ENCODE measurements at places on chromosomes 5 and 9.

DNA sequence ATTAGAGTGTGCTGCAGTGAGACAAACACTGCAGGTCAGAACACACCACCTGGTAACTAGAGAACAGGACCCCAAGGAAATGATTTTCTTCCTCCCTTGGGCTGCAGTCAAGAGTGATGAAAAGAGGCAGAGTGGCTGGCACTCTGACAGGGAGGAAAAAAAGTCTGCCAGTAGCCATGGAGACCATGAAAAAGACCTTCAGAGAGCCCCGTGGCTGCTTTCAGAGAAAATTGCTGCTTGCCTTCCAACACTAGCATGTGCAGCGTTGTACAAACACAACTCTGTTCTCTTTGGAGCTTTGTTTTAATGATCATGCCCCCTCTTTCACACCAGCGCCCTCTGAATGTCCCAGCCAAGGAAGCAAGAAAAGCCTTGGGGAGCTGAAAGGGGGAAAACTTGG is 68.8 kb downstream of the ANKRD55 start:
- no peak for DNase-seq

DNA sequence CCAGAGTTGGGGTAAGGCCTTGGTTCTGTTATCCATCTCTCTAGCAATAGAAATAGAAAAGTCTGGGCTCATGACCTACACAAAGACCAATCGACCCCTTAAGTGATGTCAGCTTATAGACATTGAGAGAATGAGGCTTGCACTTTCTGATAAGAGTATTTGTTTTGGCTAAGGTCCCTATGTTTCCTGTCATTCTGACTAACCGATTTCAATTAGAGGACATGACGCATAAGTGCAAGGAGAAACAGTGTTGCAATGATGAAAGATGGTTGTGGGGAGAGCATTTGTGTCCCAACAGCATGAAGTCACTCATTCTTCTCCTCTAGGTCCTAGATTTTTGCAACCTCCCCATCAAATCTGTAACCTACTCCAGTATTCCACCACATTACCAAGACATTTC is 255.1 kb downstream of the MAT2B start:
- DNase-seq: no peak

- no peak for DNase-seq
Measured at GRCh38 chr5:143896966-143897365, 85.0 kb downstream of the HMHB1 start.

DNA sequence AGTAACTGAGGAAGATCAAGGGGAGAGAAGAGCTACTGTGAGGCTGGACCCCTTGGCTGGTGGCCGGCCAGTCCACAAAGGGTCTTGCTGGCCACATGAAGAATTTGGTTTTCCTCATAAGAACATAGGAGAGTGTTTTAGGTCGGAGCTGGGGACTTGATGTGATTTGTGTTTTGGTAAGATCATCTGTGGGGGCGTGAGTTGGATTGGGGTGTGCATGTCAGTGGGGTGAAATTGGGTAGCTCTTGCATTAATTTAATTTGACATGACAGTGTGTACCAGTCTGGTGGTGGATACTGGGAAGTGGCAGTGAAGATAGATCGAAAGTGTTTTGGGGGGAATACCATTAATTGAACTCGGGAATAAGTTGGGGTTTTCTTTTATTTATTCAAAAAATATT is 8.6 kb downstream of the PAM start:
- no peak for DNase-seq

DNA sequence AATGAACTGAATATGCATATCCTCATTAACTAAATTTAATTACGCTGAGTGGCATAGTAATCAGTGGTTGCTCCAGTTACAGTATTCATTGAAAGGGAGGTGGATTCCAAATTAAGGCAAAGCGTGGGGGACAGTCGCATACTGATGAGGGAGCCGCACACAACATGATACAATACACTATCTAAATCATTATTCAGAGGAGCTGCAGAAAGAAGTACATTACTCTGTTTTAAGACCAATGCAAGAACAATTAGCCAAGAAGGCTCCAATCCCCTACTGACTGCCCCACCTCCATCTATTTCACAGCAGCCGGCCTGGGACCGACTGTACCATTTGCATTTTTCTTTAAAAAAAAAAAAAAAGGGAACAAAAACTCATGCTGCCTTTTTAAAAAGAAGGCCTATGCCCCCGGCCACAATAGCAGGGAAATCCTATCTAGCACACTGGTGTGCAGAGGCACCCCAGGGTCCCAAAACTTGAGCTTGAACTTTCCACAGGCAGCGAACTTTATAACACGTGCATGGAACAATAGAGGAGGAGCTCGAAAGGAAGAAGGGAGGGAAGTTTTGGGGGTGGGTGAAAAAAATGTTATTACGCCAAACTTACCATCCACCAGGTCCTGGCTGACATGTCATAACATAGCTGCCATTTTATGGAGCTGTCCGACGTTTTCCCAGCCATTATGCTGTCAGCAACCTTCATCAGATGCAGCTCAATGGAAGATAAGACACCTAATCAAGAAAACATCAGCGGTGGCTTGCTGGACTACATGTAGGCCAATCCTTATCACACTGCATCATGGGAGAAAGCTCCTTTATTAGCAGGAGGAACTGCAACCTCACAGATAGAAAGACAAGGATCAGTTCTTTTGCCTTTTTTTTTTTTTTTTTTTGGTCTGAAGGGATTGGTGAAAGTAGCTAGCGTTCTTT is 161.6 kb downstream of the ZDHHC21 start:
- DNase-seq: no peak

GRCh38 chr5:134409321-134409720 is 2.4 kb downstream of the CDKN2AIPNL start:
- DNase-seq: no peak

DNA sequence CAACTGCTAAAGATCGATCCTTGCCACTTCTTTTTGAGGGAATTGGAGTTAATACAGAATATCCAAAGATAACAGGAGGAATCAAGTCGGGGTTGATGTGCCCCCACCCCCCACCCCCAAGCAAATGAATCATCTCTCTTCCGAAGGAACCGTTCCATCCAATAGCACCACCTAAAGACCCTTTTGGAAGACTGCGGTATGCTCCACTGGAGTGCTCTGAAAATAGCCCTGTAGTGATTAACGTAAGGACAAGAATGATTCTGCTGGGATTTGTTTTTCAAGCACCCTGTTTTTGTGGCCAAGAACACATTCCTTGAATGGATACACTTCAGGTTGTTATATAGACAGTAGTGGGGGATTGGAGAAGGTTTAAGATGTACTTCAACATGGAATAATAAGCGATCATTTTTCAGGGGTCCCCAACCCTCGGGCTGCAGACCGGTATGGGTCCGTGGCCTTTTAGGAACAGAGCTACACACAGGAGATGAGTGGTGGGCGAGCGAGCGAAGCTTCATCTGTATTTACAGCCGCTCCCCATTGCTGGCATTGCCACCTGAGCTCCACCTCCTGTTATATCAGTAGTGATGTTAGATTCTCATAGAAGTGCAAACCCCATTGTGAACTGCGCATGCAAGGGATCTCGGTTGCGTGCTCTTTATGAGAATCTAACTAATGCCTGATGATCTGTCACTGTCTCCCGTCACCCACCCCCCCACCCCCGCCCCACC is 44.5 kb upstream of the TMEM252 start:
- DNase-seq: no peak

DNA sequence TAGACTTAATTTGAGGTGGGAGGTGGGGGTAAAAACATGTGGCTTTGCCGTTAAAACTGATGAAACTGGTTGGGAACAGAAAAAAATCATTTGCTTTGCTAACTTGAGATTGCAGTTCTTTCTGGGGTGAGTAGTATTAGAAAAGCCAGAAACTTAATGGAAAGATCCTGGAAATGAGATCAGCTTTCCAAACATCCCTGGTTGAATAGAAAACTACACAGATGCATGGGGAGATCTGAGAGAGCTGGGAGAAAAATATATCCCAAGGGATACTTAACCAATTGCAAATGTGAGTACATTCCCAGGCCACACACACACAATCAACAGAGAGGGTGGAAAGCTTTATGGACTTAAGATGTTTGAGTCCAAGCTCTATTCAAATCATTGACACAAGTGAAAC is 222.3 kb downstream of the YTHDC2 start:
- no peak for DNase-seq

DNA sequence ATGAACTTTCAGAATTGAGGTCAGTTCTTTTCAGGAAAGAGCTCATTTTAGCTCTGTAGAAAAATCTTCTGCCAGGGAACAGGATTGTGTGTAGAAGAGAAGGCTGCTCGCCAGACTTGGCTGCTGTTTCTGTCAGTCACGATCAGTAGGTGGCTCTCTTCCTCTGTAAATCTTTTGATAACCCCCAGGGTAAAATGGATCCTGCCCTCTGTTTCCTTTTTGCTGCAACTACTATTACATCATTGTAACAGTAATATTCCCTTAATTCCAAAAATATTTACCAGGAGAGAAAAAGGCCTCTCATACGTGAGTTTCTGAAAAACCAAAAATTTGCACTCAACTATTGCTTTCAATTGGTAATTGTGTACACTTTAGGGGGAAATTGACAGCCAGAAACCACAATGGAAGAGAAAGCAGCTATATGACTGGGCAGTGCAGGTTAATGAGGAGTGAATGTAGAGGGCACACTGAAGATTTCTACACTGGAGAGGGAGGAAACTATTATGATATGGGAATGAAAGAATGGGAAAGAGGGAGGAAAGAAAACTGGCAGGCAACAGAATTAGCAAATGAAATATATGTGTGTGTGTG is 12.3 kb downstream of the IFNA21 start:
- DNase-seq: no peak

GRCh38 chr9:69590266-69590665 is 81.9 kb downstream of the APBA1 start:
- DNase-seq: no peak

DNA sequence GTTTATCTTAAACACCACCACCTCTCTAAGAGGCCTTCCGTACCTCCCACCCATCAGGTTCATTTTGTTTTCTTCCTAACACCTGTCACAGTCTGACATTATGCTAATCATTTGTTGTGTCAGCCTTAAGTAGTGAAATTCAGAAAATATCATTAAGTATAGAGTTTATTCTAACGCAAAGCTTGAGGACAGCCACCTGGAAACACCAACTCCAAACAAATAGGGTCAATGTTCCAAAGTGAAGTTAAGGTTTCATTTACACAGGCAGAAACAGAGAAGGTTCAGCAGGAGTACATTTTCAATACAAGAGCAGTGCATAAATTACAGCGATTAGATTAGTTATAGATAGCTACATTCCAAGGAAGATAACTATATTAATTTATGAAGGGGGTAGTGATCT is 1.3 kb upstream of the SMC5 start:
- no peak for DNase-seq

DNA sequence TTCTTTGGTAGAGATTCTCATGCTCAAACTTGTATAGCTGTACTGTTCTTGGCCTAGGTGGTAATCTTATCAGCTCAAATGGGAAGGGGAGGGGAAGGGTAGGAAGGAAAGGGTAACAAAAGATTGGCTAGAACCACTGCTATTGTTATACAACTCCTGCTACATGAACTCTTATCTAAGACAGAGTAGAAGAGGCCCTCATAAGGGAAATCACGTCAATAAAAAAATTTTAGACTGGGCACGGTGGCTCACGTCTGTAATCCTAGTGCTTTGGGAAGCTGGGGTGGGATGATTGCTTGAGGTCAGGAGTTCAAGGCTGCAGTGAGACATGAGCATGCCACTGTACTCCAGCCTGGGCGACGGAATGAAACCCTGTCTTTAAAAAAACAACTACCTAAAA is 15.9 kb downstream of the STOM start:
- no peak for DNase-seq

GRCh38 chr9:99577351-99577750 is 244.3 kb upstream of the NR4A3 start:
- DNase-seq: no peak

DNA sequence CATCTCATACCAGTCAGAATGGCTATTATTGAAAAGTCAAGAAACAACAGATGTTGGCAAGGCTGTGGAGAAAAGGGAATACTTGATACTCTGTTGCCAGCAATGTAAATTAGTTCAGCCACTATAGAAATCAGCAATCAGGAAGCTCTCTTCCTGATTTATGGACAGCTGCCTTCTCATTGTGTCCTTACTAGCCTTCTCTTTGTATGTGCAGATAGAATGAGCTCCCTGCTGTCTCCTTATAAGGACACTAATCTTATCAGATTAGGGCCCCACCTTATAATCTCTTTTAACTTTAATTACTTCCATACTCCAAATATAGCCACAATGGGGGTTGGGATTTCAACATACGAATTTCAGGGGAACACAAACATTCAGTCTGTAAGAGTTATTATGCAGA is 38.0 kb downstream of the KCNV2 start:
- DNase-seq: no peak

- DNase-seq: no peak
Measured at GRCh38 chr5:135326296-135327254, 72.5 kb downstream of the MACROH2A1 start.

- DNase-seq: no peak
Measured at GRCh38 chr5:76690037-76690679, 25.8 kb upstream of the F2R start.

DNA sequence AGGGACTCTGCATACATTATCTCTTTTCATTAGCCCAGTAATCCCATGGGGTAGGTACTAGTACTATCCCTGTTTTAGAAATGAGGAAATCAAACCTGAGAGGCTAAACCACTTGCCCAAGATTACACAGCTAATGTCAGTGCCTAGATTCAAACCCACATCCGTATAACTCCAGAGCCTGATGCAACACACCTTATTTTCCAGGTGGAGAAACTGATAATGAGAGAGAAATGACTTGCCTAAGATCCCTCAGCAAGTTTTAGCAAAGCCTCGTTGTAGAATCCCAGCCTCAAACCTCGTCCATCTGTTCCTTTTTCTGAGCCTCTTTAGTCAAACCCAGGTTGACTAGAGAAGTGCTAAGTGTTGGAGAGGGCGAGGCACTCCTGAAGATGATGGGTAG is 1.1 kb upstream of the ADAM19 start:
- no peak for DNase-seq

DNA sequence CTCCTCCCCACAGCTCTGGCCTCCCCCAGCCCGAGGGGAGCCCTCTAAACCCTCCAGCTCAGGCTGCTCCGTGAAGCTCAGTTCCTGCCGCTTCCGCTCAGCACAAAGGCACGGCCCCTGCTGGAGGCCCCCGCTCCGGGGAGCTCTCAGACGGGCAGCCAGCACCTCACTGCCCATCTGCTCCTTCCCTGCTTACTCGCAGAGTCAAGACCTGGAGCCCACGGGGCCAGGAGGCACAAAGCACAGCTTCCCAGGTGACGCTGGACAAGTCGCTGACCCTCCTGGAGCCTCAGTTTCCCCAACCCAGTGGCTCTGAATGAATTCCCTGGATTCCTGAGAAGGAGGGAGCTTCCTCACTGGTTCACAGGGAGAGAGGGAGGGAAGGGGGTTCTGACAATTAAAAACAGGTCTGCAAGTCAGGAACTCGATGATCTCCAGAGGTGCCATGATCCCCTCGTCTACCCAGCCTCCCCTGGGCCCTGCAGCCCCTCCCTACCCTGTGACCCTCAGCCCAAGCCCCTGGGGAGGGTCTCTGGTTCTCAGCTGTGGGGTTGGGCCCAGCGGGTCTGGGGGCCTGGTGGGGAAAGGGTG is 36.2 kb downstream of the VAV2 start:
- no peak for DNase-seq

All from liver (tissue), 10 donors.